ENCODE measurements at places on chromosomes 3 and 15.

- DNase-seq, result no peak
These were observed 55.8 kb upstream of the FAM98B start for GRCh38 chr15:38398134-38398533.

GRCh38 chr3:157844216-157844615, 262.0 kb downstream of the SHOX2 start:
- no peak for DNase-seq

DNA sequence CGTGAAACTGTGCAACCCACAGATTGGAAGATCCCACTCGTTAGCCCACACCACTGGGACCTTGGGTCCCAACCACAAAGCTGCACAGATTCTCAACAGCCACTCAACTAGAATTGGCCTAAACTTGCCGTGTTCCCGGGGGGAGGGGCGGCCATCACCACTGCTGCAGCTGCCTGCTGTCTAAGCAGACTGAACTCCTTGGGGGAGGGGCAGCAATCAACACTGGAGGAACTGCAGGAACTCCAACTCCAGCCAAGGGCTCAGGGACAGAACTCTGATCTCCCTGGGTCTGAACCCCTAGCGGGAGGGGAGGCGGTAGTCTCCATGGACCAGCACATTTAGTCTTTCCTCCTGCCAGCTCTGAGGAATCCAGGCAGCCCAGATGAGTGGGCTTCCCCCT, 205.9 kb downstream of the RSL24D1 start:
- DNase-seq, result no peak

- no peak for DNase-seq
These were observed 13.3 kb downstream of the TLE3 start for GRCh38 chr15:70084461-70084860.

DNA sequence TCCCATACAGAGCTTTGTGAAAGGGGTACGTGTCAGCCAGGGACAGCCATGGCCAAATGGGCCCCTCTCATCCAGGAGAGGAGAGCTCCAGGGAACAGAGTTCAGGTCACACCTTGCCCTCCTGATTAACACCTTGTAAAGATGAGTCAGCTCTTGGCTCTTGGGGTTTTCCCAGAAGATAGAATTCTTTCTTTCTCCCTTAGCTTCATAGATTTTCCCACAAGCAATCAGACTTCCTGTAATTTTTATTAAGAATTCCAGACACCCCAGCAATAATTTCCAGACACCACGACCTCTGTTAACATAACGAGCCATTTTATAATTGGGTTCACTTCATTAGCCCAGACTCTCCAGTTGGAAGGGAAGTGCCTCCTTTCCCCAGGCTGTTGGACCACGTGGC, 86.4 kb downstream of the LRTM1 start:
- DNase-seq, result no peak

DNA sequence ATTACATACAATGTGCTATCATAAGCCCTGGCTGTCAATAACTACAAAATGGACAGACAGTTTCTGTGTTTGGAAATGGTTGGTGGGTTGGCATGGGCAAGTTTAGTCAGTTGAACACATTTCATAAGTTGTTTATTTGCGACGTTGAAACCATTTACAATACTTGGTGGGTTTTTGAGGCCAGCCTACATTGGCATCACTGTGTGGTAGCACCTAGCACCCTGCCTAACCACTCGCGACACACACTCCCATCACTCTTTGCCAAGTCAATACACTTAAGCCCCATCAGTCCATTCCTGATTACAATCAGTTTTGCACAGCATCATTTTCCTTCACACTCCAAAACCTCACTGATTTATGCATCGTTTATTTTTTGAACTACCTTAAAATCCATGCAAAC, 13.8 kb downstream of the PROK2 start:
- no peak for DNase-seq

DNA sequence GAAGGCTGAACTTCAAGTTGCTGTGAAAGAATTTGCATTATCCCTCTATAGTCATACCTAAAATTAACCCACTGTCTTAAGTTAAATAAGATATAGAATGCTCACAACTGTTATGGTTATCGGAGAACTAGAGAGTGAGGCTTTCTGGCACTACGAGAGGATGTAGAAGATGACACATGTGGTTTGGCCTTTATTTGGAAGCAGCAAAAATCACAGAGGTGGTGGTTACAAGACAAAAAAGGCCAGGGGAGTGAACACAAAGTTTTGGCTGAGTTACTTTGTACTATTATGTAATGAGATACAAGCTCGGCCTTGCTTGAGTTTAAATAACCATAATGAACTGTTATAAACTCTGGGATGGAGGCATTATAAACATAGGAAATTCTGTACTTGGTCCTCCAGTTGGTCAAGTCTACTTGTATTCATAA, 78.3 kb upstream of the ICE2 start:
- DNase-seq, result no peak

DNA sequence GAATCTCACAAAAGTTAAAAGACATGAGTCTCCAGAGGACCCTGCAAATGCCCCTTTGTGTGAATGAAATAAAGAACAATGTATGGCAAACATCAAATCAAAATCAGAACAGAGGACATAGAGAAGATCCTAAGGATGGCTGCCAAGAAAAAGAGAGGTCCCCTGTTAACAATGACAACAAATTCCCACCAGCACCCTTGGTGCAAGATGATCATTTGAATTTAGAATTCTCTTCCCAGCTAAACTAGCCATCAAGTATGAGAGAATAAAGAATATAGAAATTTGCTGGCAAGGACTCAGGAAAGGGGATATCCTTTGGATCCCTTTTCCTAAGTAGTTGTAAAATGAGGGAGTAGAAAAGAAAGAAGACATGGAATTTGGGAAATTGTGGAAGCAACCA, 8.2 kb downstream of the GP5 start:
- no peak for DNase-seq

GRCh38 chr15:38991126-38991525, 426.5 kb upstream of the RASGRP1 start:
- no peak for DNase-seq

DNA sequence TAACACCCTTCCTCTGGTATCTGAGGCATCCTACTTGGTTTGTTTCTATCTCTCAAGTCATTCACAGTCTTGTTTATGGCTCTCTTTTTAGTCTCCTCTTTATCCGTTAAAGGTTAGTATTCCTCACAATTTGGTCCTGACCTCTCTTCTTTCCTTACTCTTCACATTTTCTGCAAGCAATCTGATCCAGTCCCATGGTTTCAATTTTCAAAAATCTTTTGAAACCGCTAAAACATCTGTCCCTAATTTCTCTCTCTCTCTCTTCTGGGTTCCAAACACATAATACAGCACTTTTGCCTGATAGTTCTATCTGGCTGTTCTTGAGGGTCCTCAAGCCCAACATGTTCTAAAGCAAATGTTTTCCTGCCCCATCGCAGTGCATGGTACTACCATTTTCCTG, 149.0 kb downstream of the SERPINI1 start:
- no peak for DNase-seq

- no peak for DNase-seq
These were observed 57.9 kb upstream of the PSMD6 start for GRCh38 chr3:64081235-64081630.

DNA sequence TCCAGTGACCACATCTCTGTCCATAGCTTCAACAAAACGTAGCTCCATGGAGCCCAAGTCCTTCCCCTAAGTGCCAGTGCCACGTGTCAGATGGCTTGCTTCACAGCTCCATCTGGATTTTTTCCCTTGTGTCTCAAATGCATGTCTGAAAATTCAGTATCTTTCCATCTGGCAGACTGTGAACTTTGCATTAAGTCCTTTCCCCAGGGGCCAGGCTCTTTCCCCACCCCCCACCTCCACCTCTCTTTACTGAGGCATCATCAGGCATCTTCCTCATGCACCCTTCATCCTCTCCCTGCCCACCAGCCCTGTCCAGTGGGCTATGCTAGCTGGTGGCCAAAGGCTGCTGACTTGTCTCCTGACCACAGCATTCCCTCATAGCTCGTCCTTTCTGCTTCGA, 53.7 kb downstream of the PDIA5 start:
- DNase-seq, result no peak

- DNase-seq, result no peak
These were observed 951 bp downstream of the GPR62 start for GRCh38 chr3:51955893-51956770.

GRCh38 chr3:22734207-22734606, 468.9 kb upstream of the UBE2E2 start:
- no peak for DNase-seq

DNA sequence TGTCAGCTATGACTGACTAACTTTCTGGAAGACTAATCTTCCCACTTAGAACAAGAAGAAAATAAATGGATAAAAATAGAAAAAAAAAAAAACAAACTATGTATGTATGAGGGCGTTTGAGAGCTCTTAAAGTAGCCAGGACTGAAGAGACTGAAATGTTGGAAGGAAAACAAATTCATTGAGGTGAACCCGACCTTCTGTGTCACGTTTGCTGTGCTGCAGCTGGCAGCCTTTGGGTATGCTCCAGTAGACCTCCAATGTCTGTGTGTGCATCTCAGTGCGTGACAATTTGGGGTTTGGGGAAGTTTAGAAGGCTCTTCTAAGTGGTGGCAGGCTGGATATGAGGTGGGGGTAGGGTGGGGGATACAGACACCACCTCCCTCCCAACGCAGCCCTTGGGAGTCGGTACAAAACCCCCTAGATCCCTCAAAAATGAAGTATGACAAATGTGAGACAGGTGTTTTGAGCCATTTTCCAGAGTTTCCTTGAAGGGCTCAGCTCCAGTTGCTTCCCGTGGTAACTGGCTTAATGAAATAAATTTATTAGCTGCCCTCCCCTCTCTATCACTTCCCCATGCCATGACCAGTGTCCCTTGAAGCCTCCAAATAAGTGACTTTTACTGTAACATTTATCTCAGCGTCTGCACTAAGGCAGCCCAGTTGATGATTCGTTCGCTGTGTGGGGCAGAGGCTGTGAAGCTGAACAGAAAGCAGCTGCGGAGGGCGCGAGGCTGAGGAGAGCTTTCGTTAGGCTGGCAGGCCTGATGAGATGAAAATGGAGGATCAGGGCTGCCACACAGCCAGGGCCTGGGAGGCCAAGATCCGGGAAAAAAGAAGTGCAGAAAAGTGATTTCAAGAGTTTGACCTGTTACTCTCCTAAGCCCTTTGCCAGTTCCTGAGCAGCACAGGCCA, 34.9 kb upstream of the GABRB3 start:
- DNase-seq, result no peak

DNA sequence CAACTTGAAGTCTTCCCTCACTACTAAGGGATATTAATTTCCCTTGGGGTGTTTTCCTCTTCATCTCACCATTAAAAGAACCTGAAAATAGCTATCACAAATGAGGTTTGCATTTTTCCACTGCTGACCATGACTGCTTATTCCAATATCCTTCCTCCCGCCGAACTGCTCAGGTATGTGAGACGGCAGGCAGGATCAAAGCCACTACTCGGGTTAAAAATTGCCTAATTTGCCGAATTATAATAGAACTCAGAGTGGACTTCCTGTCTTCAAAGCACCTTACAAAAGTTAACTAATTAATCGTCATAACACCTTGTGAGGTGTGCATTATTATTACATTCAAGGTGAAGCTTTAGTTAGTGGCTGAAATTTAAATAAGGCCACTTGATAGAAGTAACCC, 655.2 kb upstream of the ADAMTS9 start:
- DNase-seq, result no peak
